ENCODE measurements at places on chromosomes 1 and 21.

GRCh38 chr1:110463725-110464124 lies 12.8 kb downstream of the PROK1 start:
- DNase-seq, result no peak

DNA sequence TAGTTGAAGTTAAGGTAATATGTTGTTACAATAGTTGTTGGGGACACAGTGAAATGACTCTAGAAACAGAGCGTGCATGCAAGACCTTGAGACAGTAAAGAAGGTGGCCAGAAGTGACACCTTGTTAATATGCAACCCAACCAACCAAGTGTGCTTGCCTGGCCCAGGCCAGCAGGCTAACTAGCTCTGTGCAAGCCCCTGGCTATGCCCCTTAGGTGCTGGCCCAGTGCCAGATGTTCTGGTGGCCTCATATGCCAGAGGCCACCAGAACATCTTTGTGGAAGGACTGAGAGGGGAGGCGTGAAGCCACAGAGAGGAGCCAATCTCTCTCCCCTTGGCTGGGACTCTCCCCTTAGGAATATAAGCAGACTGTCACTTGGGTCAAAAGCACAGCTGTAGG lies 111.2 kb upstream of the JUN start:
- DNase-seq, result no peak

- no peak for DNase-seq
Measured at GRCh38 chr1:30697571-30698376, 25.6 kb downstream of the MATN1 start.

- DNase-seq, result no peak
Measured at GRCh38 chr1:3372317-3372716, 82.1 kb upstream of the ARHGEF16 start.

DNA sequence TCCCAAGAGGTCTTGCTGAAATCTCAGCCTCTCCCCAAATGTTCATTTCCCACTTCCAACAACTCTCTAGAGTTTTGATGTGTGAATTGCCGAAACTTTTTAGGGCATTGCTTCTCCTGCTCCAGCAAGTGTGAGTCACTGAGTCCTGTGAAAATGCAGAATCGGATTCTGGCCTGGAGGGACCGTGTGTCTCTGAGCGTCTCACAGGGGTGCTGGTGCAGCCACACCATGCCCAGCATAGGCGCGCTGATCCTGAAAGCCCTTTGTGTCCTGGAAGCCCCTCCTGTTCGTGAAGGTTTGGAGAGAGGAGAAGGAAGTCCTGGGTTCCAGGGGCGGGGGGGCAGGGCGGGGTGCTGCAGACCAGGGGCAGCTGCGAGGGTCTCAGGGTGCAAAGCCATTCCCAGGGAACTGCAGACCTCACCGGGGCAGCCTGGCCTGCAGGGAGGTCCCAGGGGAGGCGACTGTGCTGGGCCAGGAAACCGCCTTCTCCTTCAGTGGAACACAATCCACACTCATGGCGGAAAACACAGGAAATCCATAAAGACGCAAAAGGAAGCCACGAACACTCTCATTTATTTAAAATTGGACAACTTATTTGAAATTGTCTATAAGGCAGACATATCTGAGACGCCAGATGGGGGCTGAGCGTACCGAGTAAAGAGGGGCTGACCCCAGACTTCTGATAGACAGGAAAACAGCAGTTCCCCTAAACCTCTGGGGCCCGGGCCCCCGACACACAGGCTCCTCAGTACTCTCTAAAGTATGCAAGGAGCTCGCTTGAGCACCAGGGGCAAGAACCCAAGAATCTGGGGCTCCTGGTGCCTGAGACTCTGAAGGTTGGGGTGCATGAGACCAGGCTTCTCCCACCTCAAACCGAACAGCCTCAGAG lies 43.5 kb upstream of the ADARB1 start:
- DNase-seq, result no peak

- peak; percentile 46 for DNase-seq
Measured at GRCh38 chr1:10916991-10917390, 95.5 kb upstream of the TARDBP start.

GRCh38 chr1:18819986-18820790 lies 39.3 kb downstream of the TAS1R2 start:
- no peak for DNase-seq

- no peak for DNase-seq
Measured at GRCh38 chr1:175822580-175822979, 79.2 kb upstream of the TNR start.

- DNase-seq, result no peak
Measured at GRCh38 chr1:55305735-55306134, 90.6 kb upstream of the USP24 start.

- DNase-seq, result no peak
Measured at GRCh38 chr1:89598450-89599331, 34.2 kb upstream of the LRRC8C start.

DNA sequence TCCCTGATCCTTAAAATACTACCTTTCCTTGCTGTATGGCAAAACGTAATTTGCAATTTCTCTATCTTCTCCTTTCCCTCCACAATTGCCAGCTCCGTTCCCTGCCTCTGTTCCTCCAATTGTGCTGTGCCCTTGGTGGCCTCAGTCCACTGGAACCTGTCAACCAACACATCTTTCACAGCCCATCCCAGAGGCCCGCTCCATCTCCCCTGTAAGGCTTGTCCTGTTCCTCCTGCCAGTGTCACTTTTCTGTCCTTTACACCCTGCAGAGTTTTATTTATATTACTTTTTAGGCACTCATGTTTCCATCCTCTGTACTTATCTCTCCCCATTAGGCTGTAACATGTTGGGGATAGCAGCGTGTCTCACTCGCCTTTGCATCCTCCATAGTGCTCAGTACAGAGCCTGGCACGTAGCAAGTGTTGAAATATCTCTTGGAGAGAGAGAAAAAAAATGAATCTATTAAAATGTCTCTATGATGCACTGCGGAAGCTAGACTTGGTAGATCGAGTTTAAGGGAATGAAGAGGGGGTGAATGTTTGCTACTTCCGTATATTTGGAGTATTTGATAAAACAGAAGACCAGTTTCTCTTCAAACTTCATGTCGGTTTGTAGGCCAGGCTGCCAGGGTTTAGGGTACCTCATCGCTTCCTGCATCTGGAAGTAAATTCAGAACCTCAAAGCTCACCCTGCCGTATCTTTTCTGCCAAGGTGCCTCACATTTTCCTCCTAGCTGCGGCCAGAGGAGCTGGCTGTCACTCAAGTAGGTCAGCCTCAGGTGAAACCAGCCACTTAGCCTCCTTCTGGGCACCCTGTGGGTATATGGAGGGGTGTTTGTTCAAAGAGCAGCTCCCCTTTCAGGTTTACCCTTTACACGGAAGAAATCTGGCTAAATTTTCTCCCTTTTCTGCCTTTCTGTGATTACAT lies 303.8 kb downstream of the TM2D1 start:
- no peak for DNase-seq

GRCh38 chr1:161106431-161106830 lies 8.3 kb downstream of the KLHDC9 start:
- no peak for DNase-seq

DNA sequence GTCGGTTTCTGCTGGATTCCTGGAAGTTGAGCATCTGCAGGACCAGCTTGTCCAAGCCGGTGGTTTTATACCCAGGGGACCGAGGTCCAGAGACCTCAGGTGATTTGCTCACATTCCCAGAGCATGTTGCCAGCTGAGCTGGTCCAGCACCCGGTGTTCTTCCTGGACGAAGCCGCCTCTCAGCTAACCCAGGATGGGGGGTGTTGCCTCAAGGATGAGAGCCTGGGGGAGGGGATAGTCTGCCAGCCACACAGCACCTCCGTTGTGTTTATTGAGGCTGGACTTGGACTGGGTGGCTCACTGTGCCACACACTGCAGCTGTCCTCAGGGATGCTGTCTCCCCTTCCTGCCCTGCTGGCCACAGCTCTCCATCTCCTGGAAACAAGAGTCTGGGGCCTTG lies 1.5 kb downstream of the TMEM201 start:
- DNase-seq, result no peak

DNA sequence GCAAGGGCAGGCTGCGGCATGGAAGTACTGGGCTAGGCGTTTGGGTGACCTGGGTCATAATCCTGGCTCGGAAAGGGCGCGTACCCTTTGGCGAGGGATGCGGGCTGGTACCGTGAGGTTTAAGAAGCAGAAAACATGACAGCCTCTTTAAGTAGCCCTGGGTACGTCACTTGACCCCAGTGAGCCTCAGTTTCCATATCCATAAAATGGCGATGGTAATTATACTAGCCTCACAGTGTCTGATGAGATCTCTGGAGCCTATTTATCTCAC lies 700 bp downstream of the PIGV start:
- no peak for DNase-seq

DNA sequence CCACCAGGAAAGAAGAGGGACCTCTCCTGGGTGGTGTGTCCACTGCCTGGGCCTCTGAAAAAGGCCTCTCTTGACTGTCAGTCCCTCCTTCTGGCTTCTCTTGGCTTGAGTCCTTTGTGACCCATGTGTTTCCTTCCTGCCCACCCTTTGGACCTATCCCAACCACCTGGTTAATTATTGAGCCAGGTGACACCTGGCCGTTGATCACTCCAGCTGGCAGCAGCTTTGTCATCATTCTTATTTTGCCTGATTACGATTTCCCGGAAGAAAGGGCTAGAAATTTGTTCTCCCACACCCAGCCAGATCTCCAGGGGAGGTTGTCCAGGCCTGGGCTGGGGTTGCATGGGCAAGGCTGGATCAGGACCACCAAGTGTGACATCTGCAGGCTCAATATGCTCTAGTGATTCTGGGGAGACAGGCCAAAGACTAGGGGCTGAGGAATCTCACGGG lies 24.8 kb downstream of the CSF1 start:
- no peak for DNase-seq

DNA sequence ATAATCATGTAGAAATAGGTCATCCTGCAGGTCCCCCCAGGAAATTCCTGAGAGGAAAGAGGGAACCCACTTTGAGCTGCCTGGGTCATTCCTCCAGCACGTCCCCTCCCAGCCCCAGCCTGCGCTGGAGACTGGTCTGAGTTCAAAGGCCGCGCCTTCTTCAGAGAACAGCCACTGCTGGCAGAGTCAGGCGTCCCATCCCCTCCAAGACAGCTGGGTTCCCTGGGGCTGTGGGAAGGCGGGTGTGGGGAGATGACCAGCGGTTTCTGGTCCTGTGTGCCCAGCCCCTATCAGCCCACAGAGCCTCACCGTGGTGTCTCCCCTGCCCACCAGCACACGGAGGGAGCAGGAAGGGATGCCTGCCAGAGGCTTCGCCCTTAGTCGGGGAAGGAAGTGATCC lies 18.0 kb upstream of the TRAPPC10 start:
- no peak for DNase-seq

DNA sequence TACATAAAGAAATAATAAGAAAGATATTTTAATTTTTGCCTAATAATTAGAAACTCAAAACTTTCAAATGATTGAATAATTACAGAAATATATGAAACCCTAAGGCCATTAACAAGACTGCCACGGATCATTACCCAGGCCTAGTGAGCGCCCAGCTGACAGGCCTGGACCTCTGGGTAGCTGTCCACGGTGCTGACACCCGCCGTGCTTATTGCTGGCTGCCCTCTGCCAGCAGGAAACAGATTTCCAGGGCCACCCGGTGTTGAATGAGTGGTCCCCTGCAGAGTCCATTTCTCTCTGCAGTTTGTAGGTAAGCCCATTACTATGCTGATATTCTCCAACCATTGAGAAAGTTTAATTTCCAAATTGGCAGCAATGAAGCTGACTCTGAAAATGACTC lies 254.4 kb upstream of the GJB5 start:
- DNase-seq, result no peak

DNA sequence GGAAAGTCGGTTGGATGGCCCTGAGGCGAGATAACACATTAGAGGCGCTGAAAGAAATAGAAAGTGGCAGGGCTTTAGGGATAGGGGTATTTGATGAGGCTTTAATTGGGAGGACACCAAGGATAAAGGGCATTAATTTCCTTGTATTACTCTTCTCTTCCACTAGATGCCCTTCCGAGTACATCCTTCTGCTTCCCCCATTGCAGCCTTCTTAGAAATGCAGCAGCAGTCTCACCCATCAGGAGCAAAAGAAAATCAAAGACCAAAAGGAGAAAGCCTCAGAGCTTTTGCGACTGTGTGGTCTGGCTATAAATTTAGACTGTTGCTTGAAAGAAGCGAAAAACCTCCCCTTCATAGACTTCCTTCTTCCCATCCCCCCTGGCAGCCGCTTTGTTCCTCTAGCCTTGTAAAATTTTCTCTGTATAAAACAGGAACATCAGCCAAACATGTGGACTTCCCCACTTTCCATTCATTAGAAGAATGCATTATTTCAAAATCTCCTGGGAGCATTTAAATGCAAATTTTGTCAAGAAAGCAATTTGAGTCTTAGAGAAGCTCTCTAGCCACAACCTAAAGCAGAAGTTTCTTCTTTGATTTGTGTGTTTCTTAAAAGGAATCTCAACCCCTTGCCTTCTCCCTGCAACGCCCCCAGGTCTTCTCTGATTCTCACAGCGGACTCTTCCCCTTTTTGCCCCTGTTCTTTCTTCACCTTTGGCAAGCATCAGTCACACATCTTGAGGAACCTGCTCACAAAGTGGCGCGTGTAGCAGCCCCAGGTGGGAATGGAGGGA lies 76.6 kb downstream of the NDUFS5 start:
- DNase-seq, result no peak

DNA sequence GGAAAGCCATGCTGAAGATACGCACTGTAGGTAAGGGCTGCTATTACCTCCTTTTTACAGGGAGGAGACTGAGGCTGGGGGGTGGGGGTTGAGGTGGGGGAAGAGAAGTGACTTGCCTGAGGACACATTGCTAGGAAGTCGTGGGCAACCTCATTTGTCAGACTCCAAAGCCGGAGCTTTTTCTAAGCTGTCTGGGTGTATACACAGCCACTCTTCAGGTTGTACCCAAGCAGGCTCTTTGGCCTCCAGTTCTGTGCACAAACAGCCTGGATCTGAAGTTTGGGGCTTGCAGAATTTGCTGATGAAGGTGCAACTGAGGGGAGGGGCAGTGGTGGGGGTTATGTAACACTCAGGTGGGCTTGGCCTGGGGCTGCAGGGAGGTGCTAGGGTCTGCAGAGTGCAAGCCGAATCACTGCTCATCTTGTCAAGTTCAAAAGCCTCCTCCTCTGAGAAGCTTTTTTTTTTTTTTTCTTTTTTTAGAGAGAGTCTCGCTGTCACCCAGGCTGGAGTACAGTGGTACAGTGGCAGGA lies 16.9 kb downstream of the TINAGL1 start:
- DNase-seq, result no peak

- no peak for DNase-seq
Measured at GRCh38 chr1:107357376-107357775, 216.5 kb downstream of the NTNG1 start.

DNA sequence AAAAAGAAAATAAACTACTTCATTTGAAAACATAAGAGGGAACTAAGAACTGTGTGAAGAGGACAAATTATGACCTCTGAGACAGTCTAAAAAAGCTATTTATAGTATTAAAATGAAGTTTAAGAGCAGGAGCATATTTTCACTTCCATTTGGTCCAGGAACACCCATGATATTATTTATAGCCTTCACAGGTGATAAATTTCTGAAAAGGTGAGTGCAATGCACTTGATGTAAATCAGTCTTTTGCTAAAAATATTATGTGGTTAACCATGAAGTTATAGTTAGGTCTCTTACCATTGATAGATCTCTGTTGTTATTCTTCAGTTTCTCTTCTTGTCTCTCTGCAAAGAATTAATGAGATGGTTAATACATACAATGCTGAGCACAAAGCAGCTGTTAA lies 14.7 kb downstream of the TMCO1 start:
- DNase-seq, result no peak

Data from left forelimb (tissue), 1 donor.